ENCODE measurements at places on chromosomes 4 and X.

DNA sequence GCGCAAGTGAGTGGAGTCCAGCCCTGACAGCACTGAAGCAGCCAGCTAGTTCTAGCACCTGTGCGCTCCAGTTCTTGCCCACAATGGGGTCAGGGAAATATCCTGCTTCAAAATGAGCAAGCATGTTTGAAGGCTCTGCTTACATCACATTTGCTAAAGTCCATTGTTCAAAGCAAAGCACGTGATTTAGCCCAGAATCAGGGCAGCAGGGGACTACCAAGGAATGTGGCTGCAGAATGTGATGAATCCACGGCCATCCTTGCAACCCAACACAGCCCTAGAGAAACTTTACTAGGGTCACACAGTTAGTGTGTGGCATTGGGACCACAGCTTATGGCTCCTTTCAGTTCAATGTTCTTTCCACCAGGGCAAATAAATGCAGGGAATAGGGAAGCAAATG, 47.3 kb upstream of the SMIM31 start:
- no peak for DNase-seq

GRCh38 chr4:39054497-39054896, 7.5 kb upstream of the KLHL5 start:
- no peak for DNase-seq

DNA sequence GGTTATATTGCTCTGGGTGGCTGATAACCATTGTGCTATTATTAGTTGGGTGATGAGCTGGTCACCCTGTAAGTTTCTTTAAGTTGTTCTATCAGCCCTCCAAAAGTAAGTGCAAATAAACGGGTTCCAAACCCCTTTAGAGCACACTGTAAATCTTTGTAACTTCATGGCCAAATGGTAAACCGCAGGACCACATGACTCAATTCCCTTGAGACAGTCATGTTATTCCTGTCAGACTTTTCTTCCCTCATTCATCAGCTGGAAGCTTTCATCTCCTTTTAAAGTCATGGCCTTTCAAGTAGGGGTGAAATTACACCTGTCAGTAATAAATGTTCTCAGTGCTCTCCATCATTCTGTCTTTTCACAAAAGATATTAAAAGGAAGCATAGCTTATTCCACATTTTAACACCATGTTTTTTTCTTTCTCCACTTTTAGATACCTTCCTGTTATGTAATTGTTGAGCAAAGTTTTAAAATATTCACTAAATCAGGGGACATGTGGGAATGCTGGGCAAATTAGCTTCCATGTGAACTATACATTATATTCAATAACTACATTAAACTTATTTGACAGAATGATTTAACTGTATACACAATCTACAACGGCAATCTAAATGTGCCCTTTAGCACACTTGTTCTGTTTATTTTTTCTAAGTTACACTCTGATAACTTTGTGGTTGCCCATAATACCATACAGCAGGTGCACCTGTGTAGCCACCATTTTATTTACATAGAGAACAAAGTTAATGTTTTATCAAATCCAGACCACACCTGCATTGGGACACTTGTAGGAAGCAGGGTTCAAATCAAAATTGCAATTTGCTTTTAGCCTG, 275.5 kb downstream of the CFAP299 start:
- DNase-seq, result peak; percentile 10

- peak; percentile 1 for DNase-seq
These were observed 204.9 kb downstream of the SMARCA1 start for GRCh38 chrX:129318375-129318774.

DNA sequence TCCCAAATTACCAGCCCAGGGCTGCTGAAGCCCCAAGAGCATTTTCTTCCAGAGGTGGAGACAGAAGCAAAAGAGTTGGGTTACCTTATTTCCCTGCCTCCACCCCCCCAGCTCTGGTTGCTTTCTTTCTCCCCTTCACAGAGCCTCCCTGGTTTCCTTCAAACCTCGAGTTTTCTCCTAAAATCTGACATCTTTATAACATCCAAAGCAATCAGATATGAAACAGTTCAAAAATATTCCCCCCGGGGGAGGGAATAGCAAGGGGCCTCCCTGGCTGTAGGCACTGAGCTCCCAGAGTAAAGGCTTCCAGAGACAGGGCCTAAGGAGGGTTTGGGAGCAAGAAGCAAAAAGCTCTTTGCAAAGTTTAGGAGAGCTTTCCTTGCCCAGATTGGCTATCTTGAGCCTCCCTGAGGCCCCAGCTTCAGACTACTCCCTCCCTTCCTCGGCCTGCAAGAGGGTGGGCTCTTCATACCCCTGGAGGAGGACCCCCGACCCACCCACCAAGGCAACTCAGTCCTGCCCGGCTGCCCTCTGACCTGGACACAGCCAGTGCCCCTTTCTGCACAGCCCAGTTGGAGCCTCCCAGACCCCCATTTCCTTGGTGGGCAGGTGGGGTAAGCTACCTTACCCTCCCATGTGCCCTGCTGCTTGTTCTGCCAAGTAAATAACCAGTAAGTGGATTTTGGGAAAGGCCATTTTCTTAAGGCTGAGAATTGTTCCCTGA, 7.6 kb downstream of the MAMLD1 start:
- DNase-seq, result no peak

Data from smooth muscle cell of the brain vasculature (primary cell).